Urothelium cell line (cell line): ENCODE measurements at places on chromosomes 13 and 19.
A peak's percentile ranks its signal among the peaks of the same experiment; 100 is the strongest.

GRCh38 chr19:54459282-54460229 lies 4.0 kb downstream of the LENG9 start:
- no peak for DNase-seq

- peak; percentile 65 for DNase-seq
Measured at GRCh38 chr19:53881482-53882390, at the start of gene PRKCG. PRKCG (plus strand) TSS chr19:53882197; CDS start chr19:53882495, 298 bp downstream.

DNA sequence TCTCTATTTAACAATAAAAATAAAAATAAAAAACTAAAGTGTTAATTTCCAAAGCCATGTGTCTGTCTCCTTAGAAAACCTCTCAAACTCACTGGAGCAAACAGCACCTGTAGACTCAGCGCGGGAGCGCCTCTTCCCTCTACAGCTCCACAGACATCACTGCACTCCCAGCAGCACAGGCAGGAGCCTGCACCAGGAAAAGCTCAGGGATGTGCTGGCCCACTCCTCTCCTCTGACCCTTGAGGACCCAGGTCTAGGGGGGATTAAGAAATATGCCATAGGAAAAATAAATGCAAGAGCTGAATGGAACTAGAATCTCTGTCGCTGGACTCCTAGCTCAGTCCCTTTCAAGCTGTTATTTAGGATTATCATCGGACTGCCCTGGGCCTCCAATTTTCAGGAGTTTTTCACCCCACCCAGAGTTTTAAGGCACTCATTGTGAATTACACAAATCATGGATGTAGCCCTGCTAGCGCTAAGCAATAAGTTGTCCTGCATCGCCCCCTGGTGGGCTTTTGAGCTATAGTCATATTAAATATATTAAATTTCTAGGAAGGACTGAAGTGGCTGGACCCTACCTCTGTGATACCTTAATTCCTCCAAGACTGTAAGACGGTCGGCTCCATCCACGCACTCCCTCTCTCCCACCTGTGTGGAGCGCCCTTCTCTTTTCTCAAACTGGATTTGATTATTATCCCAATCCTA lies 333.9 kb downstream of the UQCRFS1 start:
- peak; percentile 81 for DNase-seq

- DNase-seq, result no peak
Measured at GRCh38 chr13:109761695-109762094, 24.7 kb downstream of the IRS2 start.

- no peak for DNase-seq
Measured at GRCh38 chr13:32124743-32125142, 93.2 kb downstream of the FRY start.

DNA sequence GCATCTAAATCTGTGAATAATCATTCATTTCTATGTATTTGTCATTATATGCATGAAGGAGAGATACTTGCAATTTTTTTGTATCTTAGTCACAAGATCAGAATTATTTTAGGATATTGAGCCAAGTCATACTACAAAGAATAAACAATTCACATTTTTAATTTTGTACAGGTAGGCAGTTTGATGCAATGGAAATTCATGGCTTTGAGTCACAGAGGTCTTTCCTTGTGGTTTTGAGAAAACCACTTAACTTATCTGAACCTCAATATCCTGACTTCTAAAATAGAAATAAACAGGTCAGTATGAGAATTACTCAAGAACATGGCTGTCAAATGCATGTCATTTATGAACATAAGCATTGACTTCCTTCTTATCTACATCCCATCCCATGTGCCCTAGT lies 221.4 kb upstream of the SLC10A2 start:
- peak; percentile 1 for DNase-seq

DNA sequence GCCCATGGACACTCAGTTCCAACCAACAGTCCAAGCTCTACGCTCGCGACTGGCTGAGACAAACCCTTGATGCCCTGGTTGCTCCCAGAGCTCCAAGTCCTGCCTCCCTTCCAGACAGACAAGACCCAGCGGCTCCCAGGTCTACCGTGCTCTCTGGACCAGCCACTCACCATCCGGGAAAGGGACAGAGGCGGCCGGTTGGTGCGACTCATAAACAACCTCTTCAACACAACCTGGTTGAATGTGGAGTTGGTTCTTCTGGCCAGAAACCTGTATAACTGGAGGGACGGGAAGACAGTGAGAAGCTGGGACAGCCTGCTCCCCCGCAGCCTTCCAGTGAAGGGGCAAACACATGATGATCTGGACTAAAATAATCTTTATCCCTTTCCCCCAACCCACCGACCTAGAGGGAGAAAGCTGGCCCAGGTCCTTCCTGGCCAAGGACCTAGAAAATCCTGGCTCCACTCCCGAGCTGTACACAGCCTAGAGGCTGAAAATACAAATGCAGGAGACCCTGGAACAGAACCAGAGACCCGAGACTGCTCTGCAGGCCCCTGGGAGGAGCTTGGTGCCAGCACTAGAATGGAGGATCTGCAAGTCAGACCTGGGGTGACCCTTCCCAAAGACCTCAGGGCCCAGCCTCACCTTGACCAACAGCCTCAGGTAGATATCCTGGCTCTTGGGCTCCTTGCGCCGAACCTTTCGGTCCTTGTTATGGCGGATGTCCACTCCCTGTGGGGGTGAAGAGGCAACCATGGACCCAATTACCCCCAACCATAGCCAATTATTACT lies 1.6 kb downstream of the RPL18 start:
- DNase-seq, result no peak

GRCh38 chr19:38842439-38843174 lies 7.2 kb downstream of the HNRNPL start:
- no peak for DNase-seq

GRCh38 chr13:40984668-40985366 lies 34.3 kb downstream of the ELF1 start:
- no peak for DNase-seq

DNA sequence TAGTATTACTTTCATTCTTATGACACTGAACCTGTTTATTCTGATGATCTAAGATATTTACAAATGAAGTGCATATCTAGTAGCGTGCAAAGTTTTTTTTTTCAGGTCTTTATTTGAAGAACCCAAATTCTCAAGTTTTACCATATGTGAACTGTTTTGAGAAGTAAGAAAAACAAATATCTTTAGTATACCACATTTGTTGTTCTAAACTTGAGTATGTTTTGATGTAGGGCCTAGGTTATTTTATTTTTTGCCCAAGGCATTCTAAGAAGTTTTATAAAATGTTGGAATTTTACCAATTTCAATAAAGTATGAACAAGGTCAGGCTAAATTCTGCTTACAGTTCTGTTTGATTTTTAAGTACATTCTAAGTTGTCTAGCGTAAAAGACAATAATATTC lies 213.5 kb downstream of the PCCA start:
- no peak for DNase-seq
